ENCODE measurements at places on chromosomes 11 and 22. TPM values are rescaled to one million over a fixed set of nuclear protein-coding genes. Genes with fewer than 3 reads are reported as not detected.
A peak's percentile ranks its signal among the peaks of the same experiment; 100 is the strongest.

FOLR1 gene
- total RNA-seq: not detected

CARS1 gene
- 48.9 TPM for total RNA-seq

- H3K27ac ChIP-seq: peak within 1 kb of the TSS; percentile 76
- no peaks in the 10 kb centered on the region for H3K27me3 ChIP-seq
- H3K36me3 ChIP-seq: no peaks in the 10 kb centered on the region
- H3K4me3 ChIP-seq: peak within 1 kb of the TSS; percentile 73
These were observed at the start of gene TTC38 for GRCh38 chr22:46267431-46268279. Gene TTC38 (plus strand): TSS chr22:46268008. CDS start chr22:46268040, 32 bp downstream.

ASRGL1 gene
- 32.8 TPM for total RNA-seq

DNA sequence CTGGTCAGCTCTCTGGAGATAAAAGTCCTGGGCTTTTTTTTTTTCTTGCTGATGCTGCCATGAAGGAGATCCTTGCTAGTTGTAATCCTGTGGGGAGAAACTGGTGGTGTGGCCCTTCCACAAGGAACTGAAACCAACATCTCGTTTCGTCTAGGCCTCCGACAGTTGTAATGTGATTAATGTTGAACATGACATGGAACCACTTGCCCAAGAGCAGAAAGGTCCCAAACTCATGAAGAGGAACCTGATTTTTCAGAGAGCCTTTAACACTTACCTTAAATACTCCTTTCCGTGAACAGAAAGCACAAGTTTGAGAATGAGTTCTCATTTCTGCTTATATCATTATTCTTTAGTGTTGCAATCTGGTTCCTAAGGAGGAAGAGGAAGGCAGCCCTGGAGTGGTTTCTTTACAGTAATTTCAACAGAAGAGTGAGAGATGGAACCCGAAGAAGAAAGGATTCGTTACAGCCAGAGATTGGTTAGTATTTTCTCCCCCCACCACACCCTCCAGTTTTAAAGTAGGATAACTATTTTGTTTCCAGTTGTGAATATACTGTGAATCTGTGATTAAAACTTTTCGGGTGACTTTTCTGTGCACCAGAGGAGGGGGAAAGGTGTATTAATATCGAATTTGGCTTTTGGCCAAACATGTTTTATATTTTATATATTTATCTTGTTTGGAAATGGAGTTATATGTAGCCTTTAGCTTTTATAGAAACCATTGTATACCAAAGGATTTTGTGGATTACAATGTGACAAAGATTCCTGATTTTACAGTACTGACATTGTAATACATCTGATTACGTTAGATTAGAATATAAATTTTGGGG lies 2.0 kb downstream of the KDM2A start:
- no peaks in the 10 kb centered on the region for H3K4me1 ChIP-seq
- H3K27me3 ChIP-seq: no peaks in the 10 kb centered on the region
- peak overlapping the region; percentile 78 for H3K27ac ChIP-seq
- peak; percentile 54 for DNase-seq

DNA sequence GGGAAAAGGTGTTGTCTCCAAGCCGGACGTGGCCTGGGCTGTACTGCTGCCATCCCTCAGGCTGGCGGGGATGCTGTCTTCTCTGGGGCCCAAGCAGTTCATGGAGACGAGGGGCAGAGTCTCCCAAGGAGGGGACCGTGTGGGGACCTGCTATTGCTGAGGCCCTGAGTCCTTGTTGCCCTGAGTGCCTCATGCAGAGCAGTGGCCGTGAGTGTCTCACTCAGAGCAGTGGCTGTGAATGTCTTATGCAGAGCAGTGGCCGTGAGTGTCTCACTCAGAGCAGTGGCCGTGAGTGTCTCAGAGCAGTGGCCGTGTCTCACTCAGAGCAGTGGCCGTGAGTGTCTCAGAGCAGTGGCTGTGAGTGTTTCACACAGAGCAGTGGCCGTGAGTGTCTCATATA lies 54.7 kb downstream of the GRAMD4 start:
- H3K27ac ChIP-seq: peak overlapping the region; percentile 51
- H3K36me3 ChIP-seq: no peaks in the 10 kb centered on the region
- no peak overlapping the region for H3K4me3 ChIP-seq
- no peaks in the 10 kb centered on the region for H3K27me3 ChIP-seq
- peaks cover 13% of the 10 kb centered on the region for H3K4me1 ChIP-seq

OR5B21 gene
- total RNA-seq: not detected

DDTL gene
- 0.67 TPM for total RNA-seq

DNA sequence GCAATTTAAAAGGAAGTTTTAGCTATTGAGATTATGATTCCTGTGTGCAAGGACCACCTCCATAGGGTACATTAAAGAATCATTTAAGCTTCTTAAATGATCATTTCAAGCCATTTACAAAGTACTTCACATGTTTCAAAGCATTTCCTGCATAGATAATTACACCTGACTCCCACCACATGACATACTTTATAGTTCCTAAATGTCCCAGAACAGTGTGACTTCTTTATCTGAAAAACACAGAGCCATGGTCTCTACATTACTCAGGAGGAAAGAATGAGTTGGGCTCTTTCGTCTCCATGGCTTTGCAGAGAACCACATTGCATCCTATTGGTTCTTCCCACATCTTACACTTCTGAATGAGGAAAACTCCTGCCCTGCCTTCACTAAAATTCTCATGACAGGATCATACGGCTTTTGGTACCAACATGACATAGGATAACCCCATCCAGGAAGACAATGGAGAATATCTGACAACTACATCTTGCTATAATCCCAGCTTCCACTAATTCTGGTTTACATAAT lies 88.6 kb downstream of the ETS1 start:
- peaks cover 41% of the 10 kb centered on the region for H3K4me1 ChIP-seq
- no peaks in the 10 kb centered on the region for H3K27me3 ChIP-seq
- no peak for DNase-seq
- no peak overlapping the region for H3K4me3 ChIP-seq
- peak overlapping the region; percentile 73 for H3K27ac ChIP-seq

DNA sequence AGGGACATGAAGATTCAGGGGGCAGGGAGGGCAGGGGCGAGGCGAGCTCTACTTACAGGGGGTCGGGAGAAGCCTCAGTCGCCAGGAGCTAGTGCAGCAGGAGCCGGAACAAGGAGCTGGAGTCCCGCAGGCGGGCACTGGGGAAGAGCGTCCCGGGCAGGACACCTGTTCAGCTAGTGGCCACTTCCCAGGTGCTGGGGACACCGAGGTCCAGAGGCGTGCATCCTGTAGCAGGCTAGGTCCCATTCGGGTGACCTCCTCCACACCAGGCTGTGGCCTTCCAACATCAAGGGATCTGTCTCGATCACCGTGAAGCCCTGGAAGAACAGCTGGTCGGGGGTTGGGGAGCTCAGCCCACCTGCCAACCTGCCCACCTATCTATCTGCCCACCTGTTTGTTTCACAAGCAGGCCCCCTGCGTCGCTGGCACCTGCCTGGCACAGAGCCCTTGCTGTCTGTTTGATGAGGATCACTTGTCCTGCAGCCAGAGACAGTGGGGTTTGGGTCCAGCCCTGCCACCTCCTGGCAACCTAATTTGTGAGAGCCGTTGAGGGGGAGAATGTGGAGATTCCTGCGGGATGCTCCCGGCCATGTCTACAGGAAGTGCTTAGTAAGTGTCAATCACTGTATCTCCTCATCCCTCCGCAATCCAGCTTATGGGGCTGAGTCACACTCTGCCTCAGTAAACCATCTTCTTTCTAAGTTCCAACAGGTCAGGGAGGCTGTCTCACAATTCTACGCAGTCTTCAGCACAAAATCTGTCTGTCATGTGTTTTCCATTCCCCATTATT lies 940.9 kb downstream of the BRD1 start:
- H3K36me3 ChIP-seq: no peaks in the 10 kb centered on the region
- no peaks in the 10 kb centered on the region for H3K4me1 ChIP-seq
- H3K27ac ChIP-seq: no peak overlapping the region
- no peak overlapping the region for H3K4me3 ChIP-seq

PLEKHA7 gene
- 129 TPM for total RNA-seq

DNA sequence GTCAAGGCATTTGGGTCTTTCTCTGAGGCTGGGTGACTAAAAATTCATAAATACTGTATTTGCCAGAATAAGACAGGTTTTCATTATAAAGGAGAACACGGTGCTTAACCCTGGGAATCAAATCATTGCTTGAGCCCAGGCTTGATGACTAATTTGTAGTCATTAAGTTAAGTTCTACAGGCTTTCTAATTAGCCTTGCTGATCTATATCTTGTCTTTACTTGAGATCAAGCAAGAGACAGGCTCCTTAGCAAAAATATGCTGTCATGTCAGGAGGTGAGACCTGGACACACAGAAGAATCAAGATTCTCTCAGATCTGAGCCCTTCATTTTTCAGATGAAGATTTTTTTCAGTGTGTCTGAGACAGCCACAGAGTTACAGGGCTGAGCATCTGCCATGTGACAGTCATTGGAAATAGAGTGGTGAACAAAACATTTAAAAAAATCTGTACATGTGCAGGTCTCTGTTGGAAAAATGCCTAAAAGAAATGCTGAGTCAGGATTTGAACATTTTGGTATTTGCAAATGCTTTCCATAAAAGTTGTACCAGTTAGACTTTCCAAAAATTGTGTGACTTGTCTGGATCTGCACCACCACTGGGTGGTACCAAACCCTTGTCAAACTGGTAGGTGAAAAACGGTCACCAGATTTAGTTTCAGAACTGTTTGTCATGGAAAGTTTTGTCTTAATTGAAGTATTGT lies 14.6 kb downstream of the ACAT1 start:
- no peaks in the 10 kb centered on the region for H3K4me1 ChIP-seq
- H3K4me3 ChIP-seq: no peak overlapping the region
- H3K27ac ChIP-seq: no peak overlapping the region
- DNase-seq: no peak
- H3K36me3 ChIP-seq: no peaks in the 10 kb centered on the region

DNA sequence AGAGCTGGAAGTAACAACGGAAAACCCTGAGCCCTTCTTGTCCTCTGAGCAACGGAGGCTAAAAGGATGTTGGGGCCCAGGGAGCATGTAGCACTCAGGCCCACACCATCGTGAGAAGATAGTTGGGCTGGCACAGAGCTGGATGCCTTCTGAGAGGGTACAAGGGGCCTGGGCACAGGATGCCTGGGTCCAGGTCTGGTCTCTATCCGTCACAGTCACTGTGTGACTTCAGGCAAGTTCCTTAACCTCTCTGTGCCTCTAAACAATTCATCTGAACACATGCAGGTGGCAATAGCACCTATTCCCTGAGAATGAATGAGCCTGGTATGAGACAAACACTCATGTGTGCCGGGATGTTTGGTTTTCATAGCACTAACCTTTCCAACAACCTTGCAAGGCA lies 29.2 kb downstream of the MB start:
- no peak overlapping the region for H3K27ac ChIP-seq
- no peaks in the 10 kb centered on the region for H3K27me3 ChIP-seq
- no peak for DNase-seq
- H3K36me3 ChIP-seq: no peaks in the 10 kb centered on the region

- no peak overlapping the region for H3K4me3 ChIP-seq
- no peak for DNase-seq
- no peaks in the 10 kb centered on the region for H3K4me1 ChIP-seq
- H3K27me3 ChIP-seq: no peaks in the 10 kb centered on the region
- no peak overlapping the region for H3K27ac ChIP-seq
- no peaks in the 10 kb centered on the region for H3K36me3 ChIP-seq
These were observed 536.9 kb downstream of the TBC1D22A start for GRCh38 chr22:47299211-47299862.
